ENCODE measurements at places on chromosomes 1 and 21. TPM values are rescaled to one million over a fixed set of nuclear protein-coding genes. Genes with fewer than 3 reads are reported as not detected.

DNA sequence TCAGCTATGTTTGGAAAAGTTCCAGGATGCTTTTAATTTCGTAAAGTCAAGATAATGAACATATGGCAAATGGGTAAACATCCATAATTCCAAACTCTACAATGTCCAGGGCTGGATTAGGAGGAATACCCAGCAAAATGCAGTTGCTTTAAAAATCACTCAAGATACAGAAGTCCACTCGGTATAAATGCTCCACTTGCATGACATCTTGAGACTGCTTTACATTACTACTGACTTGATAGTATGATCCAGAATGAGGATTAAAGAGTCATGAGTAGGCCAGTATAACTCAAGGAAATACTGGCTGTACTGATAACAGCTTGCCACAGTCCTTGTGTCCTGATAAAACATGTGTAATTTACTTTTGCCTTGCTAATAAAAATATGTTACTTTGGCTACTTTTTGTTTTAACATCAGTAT lies 58.3 kb upstream of the ANGPTL3 start:
- no peak overlapping the region for H3K27ac ChIP-seq
- no peaks in the 10 kb centered on the region for H3K4me1 ChIP-seq
- H3K4me3 ChIP-seq: no peak overlapping the region
- peaks cover 3% of the 10 kb centered on the region for H3K36me3 ChIP-seq

GRCh38 chr1:219902951-219903350 lies 25.4 kb downstream of the SLC30A10 start:
- no peaks in the 10 kb centered on the region for H3K36me3 ChIP-seq
- no peaks in the 10 kb centered on the region for H3K27me3 ChIP-seq
- no peak overlapping the region for H3K27ac ChIP-seq
- H3K4me1 ChIP-seq: no peaks in the 10 kb centered on the region

- H3K27me3 ChIP-seq: peaks cover 10% of the 10 kb centered on the region
- DNase-seq: no peak
- H3K4me3 ChIP-seq: no peak overlapping the region
- H3K36me3 ChIP-seq: no peaks in the 10 kb centered on the region
- no peak overlapping the region for H3K27ac ChIP-seq
- H3K4me1 ChIP-seq: no peaks in the 10 kb centered on the region
Observed at GRCh38 chr1:30337324-30337620, 386.1 kb downstream of the MATN1 start.

GRCh38 chr1:201649761-201650622 lies 111.1 kb downstream of the NAV1 start:
- no peak overlapping the region for H3K4me3 ChIP-seq
- no peak for DNase-seq
- no peaks in the 10 kb centered on the region for H3K36me3 ChIP-seq
- no peak overlapping the region for H3K27ac ChIP-seq

- DNase-seq: no peak
- H3K4me1 ChIP-seq: no peaks in the 10 kb centered on the region
- H3K4me3 ChIP-seq: no peak overlapping the region
Observed at GRCh38 chr1:182122913-182123260, 61.4 kb upstream of the ZNF648 start.

DNA sequence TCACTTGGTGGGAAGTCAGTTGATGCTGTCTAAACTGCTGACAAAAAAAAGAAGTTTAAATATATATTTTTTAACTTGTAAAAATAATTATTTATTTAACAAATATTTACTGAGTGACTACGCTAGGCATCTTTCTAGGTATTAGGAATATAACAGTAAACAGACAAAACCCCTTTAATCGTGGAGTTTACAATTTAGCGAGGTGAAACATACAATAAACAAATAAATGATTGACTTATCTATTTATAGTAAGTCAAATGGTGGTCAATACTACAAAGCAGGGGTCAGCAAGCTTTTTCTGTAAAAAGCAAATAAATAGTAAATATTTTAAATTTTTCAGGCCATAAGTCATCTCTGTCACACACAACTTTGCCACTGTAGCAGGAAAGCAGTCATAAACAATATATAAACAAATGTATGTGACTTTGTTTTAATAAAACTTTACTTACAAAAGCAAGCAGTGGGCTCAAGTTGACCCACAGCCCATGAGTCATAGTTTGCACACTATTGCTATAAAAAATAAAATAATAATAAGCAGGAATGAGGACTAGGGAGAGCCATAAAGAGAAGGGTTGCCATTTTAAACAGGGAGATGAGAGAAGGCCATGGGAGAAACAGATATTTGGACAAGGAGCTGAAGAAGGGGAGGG lies 263.9 kb downstream of the PLPP3 start:
- H3K27ac ChIP-seq: no peak overlapping the region
- no peaks in the 10 kb centered on the region for H3K36me3 ChIP-seq
- no peak overlapping the region for H3K4me3 ChIP-seq
- no peaks in the 10 kb centered on the region for H3K27me3 ChIP-seq
- DNase-seq: no peak

DNA sequence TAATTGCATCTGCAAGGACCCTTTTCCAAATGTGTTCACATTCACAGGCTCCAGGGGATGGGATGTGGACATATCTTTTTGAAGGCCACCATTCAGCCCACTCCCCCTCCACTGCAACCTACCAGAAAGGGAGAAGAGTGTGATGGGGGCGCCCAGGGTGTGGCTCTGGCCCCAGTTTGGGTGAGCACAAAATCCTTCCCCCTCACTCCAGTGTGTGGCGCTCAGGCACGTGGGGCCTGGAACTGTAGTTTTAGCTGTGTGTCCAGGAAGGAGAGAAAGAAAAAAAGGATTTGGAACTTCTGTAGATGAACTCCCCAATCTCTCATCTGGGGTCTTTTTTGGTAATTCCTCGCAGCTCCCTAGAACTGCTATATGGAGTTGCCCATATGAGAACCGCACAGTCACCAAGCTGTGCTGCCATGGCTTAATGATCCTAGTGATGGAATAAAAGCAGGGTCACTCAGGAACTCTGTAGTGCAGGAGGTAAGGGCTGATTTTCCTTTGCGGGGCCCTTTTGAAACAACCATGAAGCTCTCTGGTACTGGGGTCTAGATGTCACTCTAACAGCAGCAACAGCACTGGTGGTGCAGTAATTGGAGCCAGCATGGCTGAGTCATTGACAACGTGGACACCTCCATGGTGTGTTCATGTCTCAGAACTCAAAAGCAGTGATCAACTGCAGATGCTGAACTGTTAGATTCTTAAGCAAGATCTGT lies 17.0 kb downstream of the AGT start:
- H3K4me1 ChIP-seq: no peaks in the 10 kb centered on the region
- H3K36me3 ChIP-seq: no peaks in the 10 kb centered on the region
- H3K4me3 ChIP-seq: no peak overlapping the region
- H3K27ac ChIP-seq: no peak overlapping the region

DNA sequence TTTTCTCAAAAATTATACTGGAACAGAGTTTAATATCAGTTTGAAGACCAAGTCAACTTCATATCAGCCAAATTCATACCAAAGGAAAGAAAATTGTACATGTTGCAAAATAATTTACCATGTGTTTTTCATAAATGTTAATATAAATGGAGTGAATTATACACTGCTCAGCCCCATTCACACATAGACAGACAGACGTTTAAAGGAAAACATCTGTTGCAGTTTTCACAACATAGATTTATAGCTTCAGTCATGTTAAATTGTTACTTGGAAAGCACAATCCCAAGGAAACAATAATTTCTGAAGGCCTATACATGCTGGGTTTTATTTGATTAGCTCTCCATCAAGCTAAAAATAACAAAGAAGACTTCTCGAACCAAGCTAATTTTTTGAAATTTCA lies 27.8 kb upstream of the HYI start:
- H3K27ac ChIP-seq: no peak overlapping the region
- H3K36me3 ChIP-seq: no peaks in the 10 kb centered on the region
- H3K4me1 ChIP-seq: no peaks in the 10 kb centered on the region

DNA sequence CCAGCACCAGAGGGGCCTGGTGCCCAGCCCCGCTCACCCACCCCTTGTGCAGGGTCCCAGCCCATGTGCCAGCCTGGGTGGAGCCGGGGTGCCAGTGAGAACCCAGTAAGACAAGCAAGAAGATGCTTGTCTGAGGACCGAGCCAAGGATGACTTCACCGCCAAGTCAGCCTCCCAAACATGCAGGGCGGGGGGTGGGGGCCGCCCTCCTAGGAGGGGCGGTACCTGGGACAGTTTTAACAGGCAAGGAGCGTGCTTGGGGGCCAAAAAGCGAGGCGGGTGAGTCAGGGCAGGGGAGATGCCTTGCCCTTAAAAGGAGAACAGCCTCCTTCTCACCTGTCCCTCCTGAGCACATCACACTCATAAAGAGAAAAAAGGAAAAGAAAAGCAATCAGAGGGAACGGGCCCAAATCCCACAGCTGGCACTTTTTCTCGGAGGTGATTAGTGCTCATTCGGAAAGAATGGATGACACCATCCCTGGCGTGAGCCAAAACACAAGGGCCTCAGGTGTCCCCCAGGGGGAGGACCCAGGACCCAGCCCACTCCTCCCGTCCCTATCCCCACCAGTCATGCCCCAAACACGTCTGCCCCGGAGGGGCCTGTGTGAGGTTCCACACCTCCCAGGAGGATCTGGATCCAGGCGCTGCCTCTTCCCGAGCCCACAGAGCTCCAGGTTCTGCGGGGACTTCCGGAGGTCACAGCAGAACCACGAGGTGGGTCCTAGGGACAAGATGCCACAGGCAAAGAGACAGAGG lies 77.6 kb upstream of the IFFO2 start:
- H3K27ac ChIP-seq: no peak overlapping the region
- H3K4me1 ChIP-seq: no peaks in the 10 kb centered on the region
- no peak for DNase-seq
- H3K36me3 ChIP-seq: no peaks in the 10 kb centered on the region

GRCh38 chr1:43835082-43836021 lies 98.2 kb upstream of the ARTN start:
- peaks cover 35% of the 10 kb centered on the region for H3K4me1 ChIP-seq
- peaks cover 13% of the 10 kb centered on the region for H3K36me3 ChIP-seq
- no peak overlapping the region for H3K27ac ChIP-seq

DNA sequence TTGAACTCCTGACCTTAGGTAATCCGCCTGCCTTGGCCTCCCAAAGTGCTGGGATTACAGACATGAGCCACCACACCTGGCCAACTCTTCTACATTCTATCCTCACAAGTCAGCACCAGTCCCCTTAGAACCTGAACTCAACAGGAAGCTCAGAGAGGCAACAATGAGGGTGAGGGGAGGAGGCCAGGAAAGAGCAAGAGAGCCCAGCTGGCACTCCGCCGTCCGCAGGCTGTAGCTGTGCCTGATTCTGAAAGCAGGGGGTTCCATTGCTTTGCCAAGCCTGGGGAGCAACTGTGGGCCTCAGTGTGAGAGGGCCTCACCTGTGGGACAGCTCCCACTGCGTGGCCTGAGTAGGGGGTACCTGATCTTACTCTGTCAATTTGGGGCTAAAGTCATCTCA lies 18.7 kb downstream of the STK40 start:
- H3K4me1 ChIP-seq: peaks cover 48% of the 10 kb centered on the region

GRCh38 chr1:16205891-16206546 lies 6.4 kb downstream of the ARHGEF19 start:
- DNase-seq: no peak
- peak overlapping the region; percentile 45 for H3K27ac ChIP-seq
- H3K4me1 ChIP-seq: peaks cover 25% of the 10 kb centered on the region
- peaks cover 19% of the 10 kb centered on the region for H3K36me3 ChIP-seq
- H3K27me3 ChIP-seq: no peaks in the 10 kb centered on the region

GRCh38 chr21:17658931-17659330 lies 46.2 kb upstream of the BTG3 start:
- H3K4me3 ChIP-seq: no peak overlapping the region
- H3K4me1 ChIP-seq: no peaks in the 10 kb centered on the region
- DNase-seq: no peak
- no peak overlapping the region for H3K27ac ChIP-seq
- H3K36me3 ChIP-seq: no peaks in the 10 kb centered on the region

GRCh38 chr1:172720339-172720738 lies 61.4 kb downstream of the FASLG start:
- peaks cover 14% of the 10 kb centered on the region for H3K4me1 ChIP-seq
- no peak overlapping the region for H3K27ac ChIP-seq
- H3K36me3 ChIP-seq: no peaks in the 10 kb centered on the region
- no peaks in the 10 kb centered on the region for H3K27me3 ChIP-seq
- DNase-seq: no peak

DNA sequence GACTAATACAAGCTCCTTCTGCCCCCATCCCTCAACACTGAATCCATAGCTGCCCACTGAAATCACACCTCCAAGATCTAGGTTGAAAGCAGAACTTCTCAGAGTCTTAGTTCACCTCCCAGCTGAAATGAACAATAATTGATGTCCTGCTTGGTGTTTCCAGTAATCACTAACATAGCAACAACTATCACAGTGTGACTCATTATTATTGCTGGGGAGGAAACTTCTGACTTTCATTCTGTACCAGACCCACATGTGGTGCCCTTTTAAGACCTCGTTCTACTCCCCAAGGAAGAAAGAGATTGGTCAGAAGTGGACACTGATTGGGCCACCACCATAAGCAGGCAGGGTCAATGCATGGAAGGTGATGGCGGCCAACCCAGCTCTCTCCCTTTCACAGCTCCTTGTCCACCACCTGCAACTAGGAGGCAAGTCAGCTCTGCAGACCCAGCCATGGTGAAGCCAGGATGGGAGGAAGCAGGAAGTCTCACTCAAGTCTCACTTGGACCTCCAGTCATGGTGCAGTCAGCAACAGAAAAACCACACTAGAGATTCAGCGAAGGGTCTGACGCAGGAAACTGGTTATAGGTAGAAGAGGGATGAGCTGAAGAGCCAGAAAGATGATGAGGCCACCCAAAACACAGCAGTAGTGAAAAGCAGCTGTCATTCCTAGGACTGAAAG lies 720.2 kb downstream of the PTPRU start:
- H3K27me3 ChIP-seq: peaks cover 21% of the 10 kb centered on the region
- H3K4me3 ChIP-seq: no peak overlapping the region

GRCh38 chr21:33550772-33551660 lies 8.2 kb downstream of the SON start:
- H3K4me1 ChIP-seq: peaks cover 30% of the 10 kb centered on the region
- no peaks in the 10 kb centered on the region for H3K27me3 ChIP-seq
- H3K27ac ChIP-seq: no peak overlapping the region
- H3K36me3 ChIP-seq: peaks cover 77% of the 10 kb centered on the region
- H3K4me3 ChIP-seq: no peak overlapping the region

GRCh38 chr1:232538224-232538942 lies 91.5 kb downstream of the SIPA1L2 start:
- no peak for DNase-seq
- no peaks in the 10 kb centered on the region for H3K36me3 ChIP-seq
- H3K4me1 ChIP-seq: no peaks in the 10 kb centered on the region
- no peak overlapping the region for H3K27ac ChIP-seq
- H3K27me3 ChIP-seq: no peaks in the 10 kb centered on the region

DNA sequence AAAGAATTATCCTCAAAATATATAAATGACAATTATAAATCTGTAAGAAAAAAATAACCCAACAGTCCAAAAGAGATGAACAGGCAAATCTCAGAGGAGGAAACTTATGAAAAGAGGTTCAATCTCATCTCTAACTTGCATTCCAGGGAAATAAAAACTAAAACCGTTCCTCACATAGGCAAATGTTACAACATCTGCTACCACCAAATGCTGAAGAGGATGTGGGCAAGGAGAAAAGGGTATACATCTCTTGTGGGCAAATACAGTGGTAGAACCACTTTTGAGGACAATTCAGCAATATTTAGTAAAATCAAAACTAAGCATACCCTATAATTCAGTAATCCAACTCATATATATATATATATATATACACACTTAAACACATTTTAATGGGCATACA lies 33.7 kb upstream of the SGIP1 start:
- no peak overlapping the region for H3K27ac ChIP-seq
- H3K27me3 ChIP-seq: peaks cover under 1% of the 10 kb centered on the region
- no peaks in the 10 kb centered on the region for H3K36me3 ChIP-seq

Gene NPHS2
- not detected for total RNA-seq

Gene PLEKHA6
- 1.6 TPM for total RNA-seq

Gene CADM3
- total RNA-seq: not detected

Gene ZNF695
- total RNA-seq: not detected

Gene TMEM269
- 1.2 TPM for total RNA-seq

Gene BATF3
- total RNA-seq: 3.2 TPM

Gene MCOLN3
- total RNA-seq: 2.8 TPM

Gene SCAMP3
- total RNA-seq: 57.2 TPM

Gene G0S2
- total RNA-seq: 0.59 TPM

Data from T-cell (primary cell).